Mucosa of descending colon (tissue), 3 donors: ENCODE measurements at places on chromosomes 5 and 9.

DNA sequence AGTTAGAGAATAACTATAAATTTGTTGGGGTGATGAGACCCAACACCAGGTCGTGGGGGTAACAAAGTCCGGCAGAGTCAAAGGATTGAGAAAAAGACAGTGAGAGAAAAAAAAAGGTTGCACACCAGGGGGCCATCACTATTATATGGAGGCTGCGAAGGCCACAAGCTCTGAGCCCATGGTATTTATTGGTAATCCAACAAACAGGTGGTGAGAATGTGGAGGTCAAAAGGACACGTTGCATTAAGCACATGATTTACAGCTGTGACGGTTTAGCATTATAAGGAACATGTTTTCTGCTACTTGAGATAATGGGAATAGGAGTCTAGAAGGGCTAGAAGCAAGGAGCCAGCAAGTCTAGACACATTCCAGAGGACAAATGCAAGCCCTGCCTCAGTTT is 2202.2 kb upstream of the C9orf72 start:
- no peak for DNase-seq

GRCh38 chr9:21434202-21435014 is 5.8 kb upstream of the IFNA1 start:
- no peak for DNase-seq

DNA sequence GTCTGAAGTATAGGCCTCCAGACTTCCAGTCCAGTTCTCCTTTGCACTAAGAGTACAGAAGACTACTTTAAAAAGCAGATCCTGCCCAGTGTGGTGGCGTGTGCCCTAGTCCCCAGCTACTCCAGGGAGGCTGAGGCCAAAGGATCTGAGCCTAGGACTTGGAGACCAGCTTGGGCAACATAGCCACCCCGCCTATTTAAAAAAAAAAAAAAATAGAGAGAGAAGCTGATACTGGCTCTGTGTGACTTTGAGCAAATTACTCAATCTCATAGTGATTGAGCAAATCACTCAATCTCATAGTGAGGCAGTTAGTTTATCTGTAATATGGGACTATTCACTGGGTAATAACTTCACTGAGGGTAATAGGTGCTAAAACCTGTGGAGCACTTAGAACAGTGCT is 43.6 kb upstream of the KDM4C start:
- DNase-seq = no peak

DNA sequence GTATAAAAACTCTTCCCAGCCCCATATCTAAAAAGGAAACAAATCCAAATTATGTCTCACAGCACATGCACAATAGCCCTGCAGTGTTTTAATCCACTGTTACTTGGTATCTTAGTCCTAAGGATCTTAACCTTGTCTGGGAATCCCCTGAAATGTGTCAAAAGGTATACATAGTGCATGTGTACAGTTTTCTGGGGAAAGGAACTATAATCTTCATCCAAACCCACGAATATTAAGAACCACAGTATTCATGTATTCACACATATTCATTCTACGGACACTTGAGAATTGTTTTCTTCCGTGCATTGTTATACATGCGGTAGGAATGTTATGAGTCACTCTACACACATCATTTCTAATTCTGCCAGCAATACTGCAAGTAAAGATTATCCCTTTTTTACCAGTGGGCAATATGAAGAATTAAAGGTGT is 47.8 kb upstream of the SNX2 start:
- DNase-seq = no peak

DNA sequence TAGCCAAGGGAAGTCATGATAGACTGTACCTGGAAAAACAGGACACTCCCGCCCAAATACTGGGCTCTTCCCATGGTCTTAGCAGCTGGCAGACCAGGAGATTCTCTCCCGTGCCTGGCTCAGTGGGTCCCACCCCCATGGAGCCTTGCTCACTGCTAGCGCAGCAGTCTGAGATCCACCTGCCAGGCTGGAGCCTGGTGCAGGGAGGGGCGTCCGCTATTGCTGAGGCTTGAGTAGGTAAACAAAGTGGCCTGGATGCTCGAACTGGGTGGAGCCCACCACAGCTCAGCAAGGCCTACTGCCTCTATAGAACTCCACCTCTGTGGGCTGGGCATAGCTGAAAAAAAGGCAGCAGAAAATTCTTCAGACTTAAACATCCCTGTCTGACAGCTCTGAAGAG is 10.1 kb upstream of the THG1L start:
- DNase-seq = peak; percentile 56

- no peak for DNase-seq
Observed at GRCh38 chr5:17992291-17992690, 358.0 kb downstream of the TAF11L14 start.

GRCh38 chr5:133848341-133848811 is 120.0 kb downstream of the C5orf15 start:
- DNase-seq = no peak

- no peak for DNase-seq
Observed at GRCh38 chr5:126615286-126615685, 14.5 kb downstream of the PHAX start.

DNA sequence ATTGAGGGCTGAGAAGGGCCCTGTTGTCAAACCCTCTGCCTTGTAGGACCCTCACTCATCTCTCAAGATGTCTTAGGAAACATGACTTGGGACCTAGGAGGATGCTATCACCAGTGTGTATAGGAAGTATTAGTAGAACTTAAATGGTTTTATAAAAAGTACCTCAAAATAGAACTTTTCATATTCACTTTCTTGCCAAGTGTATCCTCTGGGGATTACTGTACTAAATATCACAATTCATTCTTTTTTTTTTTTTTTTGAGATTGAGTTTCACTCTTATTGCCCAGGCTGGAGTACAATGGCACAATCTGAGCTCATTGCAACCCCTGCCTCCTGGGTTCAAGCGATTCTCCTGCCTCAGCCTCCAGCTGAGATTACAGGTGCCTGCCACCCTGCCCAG is 56.2 kb downstream of the ARHGEF28 start:
- no peak for DNase-seq

GRCh38 chr5:140041492-140042392 is 1.4 kb downstream of the NRG2 start:
- peak; percentile 46 for DNase-seq

- DNase-seq = no peak
Observed at GRCh38 chr5:178213003-178213461, 8.7 kb downstream of the HNRNPAB start.

- DNase-seq = no peak
Observed at GRCh38 chr5:165130656-165131055, 1625.2 kb downstream of the MAT2B start.

GRCh38 chr5:53777864-53778618 is 217.6 kb downstream of the NDUFS4 start:
- no peak for DNase-seq

GRCh38 chr9:71637375-71637774 is 130.9 kb downstream of the CEMIP2 start:
- no peak for DNase-seq

DNA sequence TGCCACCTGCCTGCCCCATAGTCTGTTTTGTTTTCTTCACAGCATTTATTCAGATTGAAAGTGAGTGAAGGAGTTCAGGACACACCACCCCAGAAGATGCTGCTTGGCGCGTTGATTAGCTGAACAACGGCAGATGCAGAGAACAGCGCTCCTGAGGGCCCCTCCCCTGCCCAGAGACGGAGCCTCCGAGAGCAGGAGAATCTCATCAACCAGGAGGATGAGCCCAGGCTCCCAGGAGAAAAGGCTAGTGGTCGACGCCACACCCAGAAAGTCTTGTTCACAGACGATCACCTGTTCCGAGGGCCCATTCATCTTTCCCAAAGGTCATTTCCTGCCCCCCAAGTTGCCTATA is 180.4 kb upstream of the PPP1R26 start:
- DNase-seq = no peak

DNA sequence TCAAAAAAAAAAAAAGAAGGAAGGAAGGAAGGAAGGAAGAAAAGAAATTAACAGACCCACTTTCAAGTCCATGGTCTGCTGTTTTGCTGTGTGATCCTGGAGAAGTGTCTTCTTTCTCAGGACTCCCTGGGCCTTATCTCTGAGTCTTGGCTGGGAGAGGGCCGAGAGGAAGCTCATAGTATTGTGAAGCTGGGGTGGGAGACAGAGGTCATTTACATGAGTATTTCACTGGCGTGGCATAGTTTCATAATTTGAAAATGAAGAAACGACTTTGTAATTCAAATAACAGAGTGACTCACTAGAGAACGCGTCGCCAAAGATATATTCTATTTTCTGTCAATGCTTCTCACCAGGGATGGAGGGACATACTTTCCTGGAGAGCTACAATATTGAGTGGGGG is 2.4 kb upstream of the C9orf50 start:
- no peak for DNase-seq

GRCh38 chr5:170355601-170356098 is 33.5 kb downstream of the KCNMB1 start:
- DNase-seq = no peak

DNA sequence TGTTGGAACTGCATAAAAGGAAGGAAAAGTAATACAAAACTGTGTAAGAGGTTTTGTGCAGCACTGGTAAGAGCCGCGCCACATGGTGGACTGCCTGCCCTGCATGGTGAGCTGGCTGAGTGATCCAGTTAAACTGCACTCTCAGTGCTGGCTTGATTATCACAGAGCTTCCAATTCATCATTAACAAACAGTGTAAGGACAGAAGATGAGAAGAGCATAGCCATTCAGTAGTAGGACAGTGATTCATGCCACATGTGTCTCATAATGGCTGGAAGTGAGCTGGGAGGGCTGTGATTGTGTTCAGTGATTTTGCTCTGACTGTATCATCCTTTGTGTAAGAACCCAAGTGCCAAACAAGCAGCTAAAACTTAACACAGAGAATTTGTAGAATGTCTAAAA is 14.1 kb downstream of the ASPN start:
- DNase-seq = no peak

GRCh38 chr5:6692906-6693305 is 20.3 kb upstream of the TENT4A start:
- DNase-seq = no peak

DNA sequence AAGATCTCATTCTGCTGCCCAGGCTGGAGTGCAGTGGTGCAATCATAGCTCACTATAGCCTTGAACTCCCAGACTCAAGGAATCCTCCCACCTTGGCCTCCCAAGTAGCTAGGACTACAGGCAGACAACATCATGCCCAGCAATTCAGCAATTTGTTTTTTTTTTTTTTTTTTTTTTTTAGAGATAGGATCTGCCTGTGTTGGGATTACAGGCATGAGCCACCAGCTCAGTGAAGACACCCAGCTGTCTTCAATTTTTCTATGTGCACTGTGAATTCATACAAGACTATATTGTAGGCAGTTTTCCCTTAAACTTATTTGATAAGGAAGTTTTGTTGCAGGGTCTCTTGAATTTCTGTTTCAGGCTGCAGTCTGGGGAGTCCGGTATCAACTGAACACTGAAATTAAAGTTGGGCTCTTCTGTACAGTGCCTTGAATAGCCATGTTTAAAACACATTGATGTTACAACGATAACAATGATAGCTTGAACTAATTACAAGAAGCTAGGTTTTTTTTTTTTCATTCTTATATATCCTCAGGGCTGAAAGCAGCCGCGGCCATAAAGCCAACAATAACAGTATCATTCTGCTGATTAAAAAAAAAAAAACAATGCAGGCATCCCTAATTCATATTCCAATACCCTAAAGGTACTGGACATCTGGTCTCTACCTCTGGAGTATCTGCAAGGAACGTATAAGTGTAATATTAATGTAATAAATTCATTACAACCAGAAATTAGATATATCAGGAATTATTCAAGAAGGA is 63.5 kb downstream of the MPDZ start:
- DNase-seq = no peak

GRCh38 chr9:130987738-130988399 is 21.1 kb upstream of the LAMC3 start:
- no peak for DNase-seq

- no peak for DNase-seq
Observed at GRCh38 chr9:87880116-87880515, 2.6 kb upstream of the SPATA31E1 start.

GRCh38 chr9:128168731-128169308 is 8.8 kb downstream of the BBLN start:
- no peak for DNase-seq

GRCh38 chr5:157651623-157652376 is 438 bp downstream of the SOX30 start:
- peak; percentile 86 for DNase-seq

GRCh38 chr5:166370928-166371690 is 1920.3 kb upstream of the WWC1 start:
- no peak for DNase-seq

DNA sequence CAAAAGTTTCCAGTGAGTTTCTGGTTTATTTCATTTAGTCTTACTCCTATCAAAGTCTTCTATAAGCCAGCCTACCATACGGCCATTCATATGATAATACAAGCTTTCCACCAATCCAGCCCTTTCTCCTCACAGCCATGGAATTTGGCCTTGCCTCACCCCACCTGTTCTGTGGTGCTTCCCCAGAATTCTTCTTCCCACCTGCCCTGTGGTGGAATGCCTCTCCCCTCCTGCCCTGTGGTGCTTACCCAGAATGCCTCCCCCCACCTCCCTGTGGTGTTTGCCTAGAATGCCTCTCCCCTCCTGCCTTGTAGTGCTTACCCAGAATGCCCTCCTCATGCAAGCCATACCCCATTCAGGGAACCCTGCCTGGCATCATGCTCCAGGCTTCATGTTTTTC is 90.3 kb upstream of the APC start:
- DNase-seq = no peak

DNA sequence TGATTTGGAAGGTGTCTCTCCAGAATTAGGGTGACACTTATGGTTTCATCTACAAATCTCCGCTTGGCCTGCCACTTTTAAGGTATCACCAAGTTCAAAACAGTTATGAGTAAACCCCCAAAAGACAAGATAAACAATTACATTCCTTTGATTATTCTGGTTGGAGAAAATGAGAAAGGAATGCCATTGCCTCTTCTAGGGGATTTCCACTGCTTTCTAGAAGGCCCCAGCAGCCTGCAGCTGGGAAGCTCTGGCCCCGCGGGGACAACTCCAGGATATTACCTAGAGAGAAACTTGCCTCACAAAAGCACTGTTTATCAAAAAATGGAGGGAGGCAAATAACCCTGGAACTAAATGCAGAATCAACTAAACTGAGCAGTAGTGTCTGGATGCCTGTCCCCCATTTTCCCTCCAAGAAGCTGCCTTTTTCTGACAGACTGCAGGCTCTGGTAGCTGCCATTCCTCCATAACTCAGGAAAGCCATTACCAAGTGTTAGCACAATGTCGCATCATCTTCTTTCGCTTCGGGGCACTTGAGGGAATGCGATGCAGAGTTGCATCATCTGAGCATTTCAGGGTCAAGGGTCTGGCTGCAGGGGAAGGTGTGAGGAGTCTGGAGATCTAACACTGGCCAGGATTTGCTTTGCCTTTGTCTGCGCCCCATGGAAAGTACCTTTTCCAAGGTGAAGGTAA is 71.5 kb upstream of the PLPP6 start:
- no peak for DNase-seq

GRCh38 chr9:124198948-124199347 is 58.8 kb upstream of the NEK6 start:
- DNase-seq = no peak

GRCh38 chr5:134432174-134432573 is 20.5 kb upstream of the CDKN2AIPNL start:
- no peak for DNase-seq

DNA sequence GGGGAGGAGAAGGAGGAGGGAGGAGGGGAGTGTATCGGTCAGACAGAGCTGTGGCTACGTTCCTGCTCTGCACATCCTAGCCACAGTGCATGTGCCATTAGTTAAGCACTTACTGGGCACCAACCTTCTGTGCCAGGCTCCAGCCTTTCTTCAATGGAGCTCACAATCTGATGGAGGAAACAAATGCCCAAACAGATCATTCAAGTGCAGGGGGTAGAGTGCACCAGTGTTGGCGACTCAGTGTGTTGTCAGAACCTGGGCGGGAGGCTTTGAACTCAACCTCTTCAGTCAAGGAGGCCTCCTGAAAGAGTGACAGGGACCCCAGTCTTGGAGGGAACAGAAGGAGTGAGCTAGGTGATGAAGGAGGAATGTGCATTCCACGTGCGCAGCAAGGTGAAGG is 51.9 kb upstream of the SHB start:
- no peak for DNase-seq
